Activated T-cell treated with anti-CD3 and anti-CD28 coated beads, Interleukin-2, amount 50 U/mL, for 24 hours (primary cell): ENCODE measurements at places on chromosomes 7 and 10.

GRCh38 chr7:38187794-38188440 is 9.9 kb downstream of the STARD3NL start:
- no peak for DNase-seq

- peak; percentile 38 for DNase-seq
These were observed 131.9 kb downstream of the CALCR start for GRCh38 chr7:93442478-93443224.

DNA sequence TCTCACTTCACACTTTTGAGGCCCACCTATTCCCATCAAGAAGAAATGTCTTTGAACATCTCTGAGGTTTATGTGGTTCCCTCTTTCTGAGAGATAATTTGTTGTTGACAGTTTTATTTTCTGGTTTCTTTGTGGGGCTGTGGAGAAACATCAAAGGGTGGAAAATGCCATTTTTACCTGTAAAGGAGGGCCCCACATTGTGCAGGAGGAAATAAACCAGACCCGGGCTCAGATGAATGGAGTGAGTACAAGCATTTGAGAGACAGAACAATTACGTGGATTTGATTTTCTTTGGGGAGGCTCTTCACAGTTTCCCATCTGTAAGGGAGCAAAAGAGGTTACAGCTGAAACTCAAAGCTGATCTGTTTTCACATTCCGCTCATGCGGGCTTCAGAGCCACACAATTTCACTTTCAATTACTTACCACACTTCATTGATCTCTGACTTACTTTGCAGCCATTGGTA is 29.8 kb downstream of the ITPRIP start:
- peak; percentile 33 for DNase-seq

DNA sequence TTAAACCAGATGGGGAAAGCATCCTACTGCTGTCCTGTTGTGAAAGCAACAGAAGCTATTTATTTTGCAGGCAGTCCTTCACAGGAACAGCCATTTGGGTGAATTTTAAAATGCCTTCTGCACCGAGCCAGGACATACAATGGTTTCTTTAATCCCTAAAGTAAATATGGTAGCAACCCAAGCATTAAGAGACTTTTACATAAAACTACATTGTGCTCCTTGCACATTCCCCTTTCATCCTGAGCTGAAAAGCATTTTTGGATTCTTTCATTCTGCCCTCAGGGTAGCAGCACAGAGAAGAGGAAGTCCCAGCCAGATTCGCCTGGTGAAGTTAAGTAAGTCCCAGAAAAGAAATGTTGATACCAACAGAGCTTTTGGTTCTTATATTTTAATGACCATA is 84.0 kb upstream of the FAM3C start:
- DNase-seq, result no peak

GRCh38 chr7:159192725-159193453 is 48.2 kb upstream of the VIPR2 start:
- DNase-seq, result no peak

DNA sequence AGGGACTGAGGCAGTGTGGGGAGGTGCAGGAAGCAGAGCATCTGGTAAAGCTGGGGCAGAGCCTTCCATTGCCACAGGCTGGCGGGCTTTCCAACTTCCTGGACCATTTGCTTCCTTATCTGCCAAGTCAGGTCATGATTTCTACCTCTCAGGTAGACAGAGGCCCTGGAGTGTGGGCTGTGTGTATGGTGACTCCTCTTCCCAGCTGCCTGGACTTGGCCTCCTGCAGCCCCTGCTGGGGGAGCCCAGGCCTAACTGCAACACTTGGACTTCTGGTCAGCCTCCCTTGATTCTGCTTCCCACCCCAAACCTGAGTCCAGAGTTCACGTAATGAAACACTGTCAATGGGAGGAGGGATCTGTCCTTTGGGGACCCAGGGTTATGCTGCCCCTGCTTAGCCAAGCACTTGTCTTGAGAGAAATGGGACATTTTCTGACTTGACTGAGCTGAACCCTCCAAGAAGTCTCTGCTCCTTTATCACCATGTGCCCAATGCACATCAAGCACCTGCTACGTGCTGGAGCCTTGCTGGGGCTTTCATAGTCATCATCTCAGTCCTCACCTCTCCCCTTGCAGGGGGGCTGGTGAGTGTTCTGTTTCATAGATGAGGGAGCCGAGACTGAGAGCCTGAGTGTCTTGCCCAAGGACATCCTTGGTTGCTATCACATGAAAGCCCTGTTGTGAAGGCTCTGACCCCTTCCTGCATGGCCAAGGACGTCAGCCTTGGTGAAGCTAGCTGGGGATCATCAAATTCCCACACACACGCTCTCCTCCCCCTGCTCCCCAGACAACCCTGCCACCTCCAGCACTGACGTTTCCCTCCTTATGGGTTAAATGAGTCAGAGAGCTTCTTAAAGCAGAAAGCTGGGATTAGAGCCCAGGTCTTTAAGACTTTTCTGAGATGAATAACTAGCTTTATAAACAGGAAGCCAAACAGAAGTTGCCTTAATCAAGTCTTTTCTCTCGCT is 3.4 kb downstream of the CLEC2L start:
- no peak for DNase-seq

DNA sequence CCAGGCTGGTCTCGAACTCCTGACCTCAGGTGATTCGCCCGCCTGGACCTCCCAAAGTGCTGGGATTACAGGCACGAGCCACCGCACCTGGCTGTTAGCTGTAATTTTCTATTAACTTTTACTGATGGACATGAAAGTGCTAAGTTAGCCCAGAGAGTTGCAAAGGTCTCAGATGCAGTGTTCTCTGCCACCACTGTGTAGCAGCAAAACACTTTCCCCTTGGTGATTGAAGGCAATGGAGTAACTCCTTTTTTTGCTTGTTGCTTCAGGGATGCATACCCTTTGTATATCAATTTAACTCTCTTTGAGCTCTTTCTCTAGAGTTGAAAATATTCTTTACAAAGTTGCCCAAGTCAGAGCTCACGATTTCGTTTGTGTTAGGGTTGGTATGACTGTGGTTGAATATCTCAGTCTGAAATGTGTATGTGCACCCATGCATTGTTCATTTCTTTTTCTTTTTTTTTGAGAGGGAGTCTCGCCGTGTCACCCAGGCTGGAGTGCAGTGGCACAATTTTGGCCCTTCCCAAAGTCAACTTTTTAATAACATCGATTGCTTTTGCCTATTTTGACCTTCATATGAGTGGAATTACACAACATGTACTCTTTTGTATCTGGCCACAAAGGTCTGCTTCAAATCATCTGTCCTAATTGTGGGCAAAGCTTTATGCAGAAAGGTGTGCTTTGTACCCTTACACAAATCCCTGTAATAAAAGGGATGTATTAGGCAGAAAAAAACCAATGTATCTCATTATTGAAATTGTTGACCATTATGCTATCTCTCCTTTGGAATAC is 52.6 kb downstream of the GTF2I start:
- DNase-seq, result no peak

DNA sequence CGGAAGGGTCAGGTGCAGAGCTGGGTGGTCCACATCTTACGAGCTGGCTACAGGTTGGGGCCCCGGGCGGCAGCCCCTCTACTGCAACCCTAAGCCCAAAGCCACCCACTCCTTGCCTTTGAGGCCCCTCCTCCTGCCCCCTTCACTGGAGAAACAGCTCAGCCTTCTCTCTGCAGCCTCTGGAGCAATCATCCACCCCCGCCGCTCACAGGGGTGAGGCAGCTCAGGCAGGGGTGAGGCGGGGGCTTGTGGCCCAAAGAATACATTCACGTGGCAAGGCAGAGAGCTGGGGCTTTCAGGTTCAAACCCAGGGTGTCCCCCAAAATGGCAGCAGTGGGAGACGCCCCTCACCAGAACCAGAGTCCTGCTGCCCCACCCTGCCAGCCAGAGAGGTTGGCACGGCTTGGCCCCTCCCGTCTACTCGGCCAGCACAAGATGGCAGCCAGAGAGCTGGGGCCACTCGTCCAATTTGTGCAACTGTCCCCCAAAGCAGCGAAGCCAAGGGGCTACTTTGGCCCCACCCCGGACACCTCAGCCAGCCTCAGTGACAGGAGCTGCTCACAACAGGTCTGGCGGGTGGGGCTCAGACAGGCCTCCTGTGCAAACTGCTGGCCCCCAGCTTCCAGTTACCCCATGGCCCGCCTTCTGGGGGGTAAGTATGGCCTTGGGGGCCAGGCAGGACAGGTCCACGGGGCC is 7.2 kb downstream of the GNB2 start:
- DNase-seq, result peak; percentile 35

DNA sequence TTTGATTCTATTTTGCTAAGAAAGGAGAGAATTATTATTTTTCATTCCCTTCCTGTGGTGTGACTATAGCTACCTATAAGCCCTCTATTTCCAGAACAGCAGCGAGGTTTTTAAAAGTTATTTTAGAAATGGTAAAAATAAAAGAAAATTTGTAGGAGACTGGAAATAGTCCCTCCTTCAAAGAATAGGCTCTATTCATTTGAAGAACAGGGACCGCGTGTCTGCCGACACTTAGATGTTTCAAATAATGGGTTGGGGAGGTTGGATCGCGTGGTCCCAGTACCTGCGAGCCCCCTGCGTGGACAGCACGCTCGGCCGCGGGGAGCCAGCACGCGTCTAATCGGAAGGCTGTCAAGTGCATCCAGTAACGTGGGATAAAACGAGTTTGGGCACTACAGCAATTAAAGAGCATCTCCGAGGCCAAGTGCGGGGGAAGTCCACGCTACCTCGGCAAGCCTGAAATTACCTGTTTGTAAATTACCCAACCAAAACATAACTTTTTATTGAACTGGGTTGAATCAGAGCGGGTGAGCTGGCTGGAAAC is 1.0 kb downstream of the CACNA2D1 start:
- no peak for DNase-seq

DNA sequence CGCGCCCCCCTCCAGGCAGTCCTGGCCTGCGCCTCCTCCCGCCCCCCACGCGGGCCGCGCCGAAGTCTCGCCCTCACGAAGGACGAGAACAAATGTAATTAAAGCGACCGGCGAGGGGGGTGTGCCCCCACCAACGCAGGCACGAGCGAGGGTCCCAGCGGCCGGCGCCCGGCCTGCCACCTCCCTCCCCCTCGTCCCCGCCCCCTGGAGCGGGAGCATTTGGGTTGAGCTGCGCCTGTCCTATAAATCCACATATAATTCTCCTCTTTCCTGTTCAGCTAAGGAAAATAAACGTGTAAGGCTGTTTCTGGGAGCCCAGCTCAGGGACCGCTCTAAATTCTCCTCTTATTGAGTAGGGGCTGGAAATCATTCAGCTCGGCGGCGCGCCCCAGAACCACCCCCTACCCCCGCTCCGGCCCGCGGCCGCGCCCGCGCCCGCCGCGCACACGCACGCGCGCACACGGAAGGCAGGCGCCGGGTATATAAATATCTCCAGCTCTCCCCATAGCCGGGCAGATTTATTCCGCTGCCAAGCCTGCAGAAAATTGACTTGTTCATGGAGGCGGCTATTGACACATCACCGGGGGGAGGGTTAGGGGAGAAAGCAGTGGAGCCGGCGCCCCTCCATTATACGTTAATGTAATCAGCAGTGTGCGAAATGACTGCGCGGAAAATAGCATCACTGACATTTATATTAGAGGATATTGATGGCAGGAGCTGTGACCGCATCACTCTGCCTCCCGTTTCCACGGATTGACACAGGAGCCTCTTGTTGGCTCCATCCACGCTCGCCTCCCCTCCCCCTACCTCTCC is 61.6 kb upstream of the BTRC start:
- peak; percentile 39 for DNase-seq
